ENCODE measurements at places on chromosomes 11 and 22.
A peak's percentile ranks its signal among the peaks of the same experiment; 100 is the strongest.

DNA sequence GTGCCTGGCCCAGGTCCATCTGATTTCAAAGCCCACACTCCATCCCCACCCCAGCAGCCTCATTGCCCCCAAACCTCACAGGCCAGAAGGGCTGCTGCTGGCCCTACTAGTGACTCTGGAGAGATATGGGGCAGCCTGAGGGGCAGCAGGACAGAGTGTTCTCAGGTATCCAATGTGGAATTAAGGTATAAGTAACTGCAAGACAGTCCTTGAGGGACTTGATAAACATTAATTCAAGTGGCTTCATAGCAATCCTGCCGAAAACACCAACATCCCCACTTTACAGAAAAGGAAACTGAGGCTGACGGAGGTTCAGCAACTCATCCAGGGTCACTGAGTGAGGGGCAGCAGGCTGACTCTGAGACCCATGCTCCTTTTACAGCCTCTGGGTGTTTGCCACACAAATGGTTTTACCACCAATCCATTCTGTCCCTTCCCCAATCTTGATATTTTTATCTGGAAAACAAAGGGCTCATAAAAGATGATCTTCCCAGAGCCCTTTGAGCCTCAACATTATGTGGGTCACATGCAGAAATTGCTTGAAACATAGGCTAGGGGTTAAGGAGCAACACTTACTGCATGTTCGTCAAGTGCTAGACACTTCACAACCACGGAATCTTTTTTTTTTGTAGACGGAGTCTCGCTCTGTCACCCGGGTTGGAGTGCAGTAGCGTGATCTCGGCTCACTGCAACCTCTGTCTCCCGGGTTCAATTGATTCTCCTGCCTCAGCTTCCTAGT is 2.3 kb downstream of the NIPSNAP1 start:
- peaks cover 18% of the 10 kb centered on the region for H3K4me1 ChIP-seq
- no peaks in the 10 kb centered on the region for H3K27me3 ChIP-seq
- H3K27ac ChIP-seq: no peak overlapping the region
- DNase-seq: no peak

- H3K4me1 ChIP-seq: peaks cover 17% of the 10 kb centered on the region
- H3K27me3 ChIP-seq: no peaks in the 10 kb centered on the region
- H3K4me3 ChIP-seq: no peak overlapping the region
- peak overlapping the region; percentile 64 for H3K27ac ChIP-seq
- DNase-seq: no peak
- no peaks in the 10 kb centered on the region for H3K36me3 ChIP-seq
Observed at GRCh38 chr22:42686756-42687491, 33.7 kb downstream of the A4GALT start.

- peaks cover 9% of the 10 kb centered on the region for H3K4me1 ChIP-seq
- no peak for DNase-seq
- peaks cover 7% of the 10 kb centered on the region for H3K27me3 ChIP-seq
- H3K4me3 ChIP-seq: no peak overlapping the region
- no peaks in the 10 kb centered on the region for H3K36me3 ChIP-seq
Observed at GRCh38 chr11:111001986-111002611, 243.4 kb upstream of the POU2AF2 start.

DNA sequence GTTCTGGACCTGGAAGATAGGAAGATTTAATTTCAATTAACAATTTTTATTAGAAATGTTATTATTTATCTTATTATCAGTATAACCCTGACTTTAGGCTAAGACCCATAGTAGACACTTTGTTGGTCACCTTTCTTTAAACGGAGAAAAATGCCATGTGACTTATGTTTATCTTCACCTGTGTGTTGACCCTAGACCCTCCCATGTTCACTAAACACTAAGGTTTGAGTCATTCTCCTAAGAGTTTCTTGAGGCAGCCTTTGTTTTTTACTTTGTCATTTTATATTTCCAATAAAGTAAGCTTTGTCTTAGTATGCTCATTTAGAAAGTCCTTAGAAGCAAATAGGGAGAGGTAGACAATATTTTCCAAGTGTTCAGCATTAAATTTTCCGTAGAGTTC is 771.7 kb downstream of the METTL15 start:
- H3K36me3 ChIP-seq: no peaks in the 10 kb centered on the region
- H3K27me3 ChIP-seq: no peaks in the 10 kb centered on the region
- no peaks in the 10 kb centered on the region for H3K4me1 ChIP-seq
- H3K27ac ChIP-seq: no peak overlapping the region

DNA sequence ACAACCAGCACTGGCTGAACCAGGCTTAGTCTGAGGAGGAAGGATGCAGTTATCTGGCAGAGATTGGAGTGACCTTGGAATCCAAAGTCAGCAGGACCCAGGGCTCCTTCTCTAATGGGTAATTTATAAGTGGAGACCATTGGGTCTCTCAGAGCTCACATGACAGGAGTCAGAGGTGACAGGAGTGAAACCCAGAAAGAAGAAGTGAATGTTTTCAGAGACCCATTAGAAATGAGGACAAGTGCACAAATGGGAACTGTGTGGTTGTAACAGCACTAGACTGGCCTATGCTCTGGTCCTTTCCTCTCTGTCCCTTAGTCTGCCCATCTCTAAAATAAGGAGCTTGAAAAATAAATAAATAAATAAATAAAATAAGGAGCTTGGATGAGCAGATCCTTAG is 107.4 kb downstream of the SERGEF start:
- no peak overlapping the region for H3K4me3 ChIP-seq
- no peak overlapping the region for H3K27ac ChIP-seq
- no peak for DNase-seq
- H3K27me3 ChIP-seq: no peaks in the 10 kb centered on the region
- H3K36me3 ChIP-seq: peaks cover 44% of the 10 kb centered on the region

DNA sequence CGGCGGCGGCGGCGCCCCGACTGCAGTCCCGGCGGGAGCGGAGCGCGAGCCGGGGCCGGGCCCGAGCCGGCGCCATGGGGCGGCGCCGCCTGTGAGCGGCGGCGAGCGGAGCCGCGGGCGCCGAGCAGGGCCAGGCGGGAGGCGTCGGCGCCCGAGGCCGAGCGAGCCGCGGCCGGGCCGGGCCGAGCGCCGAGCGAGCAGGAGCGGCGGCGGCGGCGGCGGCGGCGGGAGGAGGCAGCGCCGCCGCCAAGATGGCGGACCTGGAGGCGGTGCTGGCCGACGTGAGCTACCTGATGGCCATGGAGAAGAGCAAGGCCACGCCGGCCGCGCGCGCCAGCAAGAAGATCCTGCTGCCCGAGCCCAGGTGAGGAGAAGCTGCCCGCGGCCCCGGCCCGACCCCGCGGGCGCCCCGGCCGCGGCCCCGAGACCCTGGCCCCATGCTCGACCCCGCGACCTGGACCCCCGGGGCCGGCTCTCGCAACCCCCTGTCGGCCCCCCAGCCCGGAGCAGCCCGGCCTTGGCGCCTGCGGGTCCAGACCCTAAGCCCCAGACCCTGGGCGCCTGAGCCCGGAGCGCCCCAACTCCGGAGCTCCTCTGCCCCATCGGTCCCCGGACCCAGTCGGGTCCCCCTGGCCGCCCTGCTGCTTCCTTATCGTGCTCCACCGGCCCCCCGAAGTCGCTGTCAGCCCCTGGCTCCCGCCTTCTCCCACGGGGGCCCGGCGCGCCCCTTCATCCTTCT is at the start of gene GRK2:
Gene GRK2, plus strand, starts transcription at position 25 of the 739 bp plus-strand sequence. Its CDS starts 227 bp downstream, at position 252.
- peak within 1 kb of the TSS; percentile 92 for H3K4me3 ChIP-seq
- H3K27me3 ChIP-seq: peaks cover 2% of the 10 kb centered on the region
- no peak for DNase-seq
- H3K27ac ChIP-seq: peak within 1 kb of the TSS; percentile 98
- peaks cover 72% of the 10 kb centered on the region for H3K4me1 ChIP-seq
